ENCODE measurements at places on chromosomes 12 and 14.
A peak's percentile ranks its signal among the peaks of the same experiment; 100 is the strongest.

DNA sequence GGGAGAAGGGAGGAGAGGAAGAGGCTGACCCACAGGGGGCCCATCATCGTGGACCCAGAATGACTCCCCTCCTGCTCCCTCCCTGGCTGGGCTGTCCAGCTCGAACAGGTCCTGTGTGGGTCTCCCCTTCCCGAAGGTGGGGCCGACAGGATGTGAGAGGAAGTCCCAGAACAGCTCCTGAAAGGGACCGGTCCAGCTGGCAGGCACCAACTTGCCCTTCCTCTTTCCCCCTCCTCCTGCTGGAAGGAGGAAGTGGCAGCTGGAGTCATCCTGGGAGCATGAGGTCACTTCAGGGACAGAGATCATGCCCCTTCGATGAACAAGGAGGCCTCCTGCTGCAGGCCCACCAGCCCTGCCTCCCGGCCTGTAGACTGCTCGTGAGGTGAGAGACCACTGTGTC lies 35.0 kb upstream of the BEGAIN start:
- DNase-seq, result no peak

- no peak for DNase-seq
Observed at GRCh38 chr14:68541178-68541896, 251.5 kb downstream of the ZFP36L1 start.

GRCh38 chr12:38954238-38954873 lies 49.0 kb upstream of the CPNE8 start:
- DNase-seq, result no peak

- no peak for DNase-seq
Observed at GRCh38 chr12:83665634-83666218, 979.0 kb downstream of the TMTC2 start.

DNA sequence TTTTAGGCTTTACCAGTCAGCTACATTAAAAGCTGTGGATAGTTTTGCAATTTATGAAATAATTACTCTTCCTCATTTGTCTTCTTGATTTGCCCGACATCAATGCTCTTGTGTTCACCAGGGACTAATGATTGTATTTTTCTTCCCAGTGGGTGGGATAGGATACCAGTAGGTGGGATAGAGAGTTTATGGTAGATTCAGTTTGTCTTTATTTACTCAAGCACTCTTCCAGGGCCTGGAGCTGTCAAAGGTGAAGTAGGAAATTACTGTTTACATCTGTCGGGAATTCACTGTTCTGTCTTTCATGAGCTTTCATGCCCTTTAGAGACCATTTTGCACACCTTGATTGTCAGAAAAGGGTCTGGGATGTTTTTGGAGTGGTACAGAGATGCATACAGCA lies 36.6 kb downstream of the ETV6 start:
- no peak for DNase-seq

GRCh38 chr12:4440187-4440941 lies 5.3 kb downstream of the FGF6 start:
- no peak for DNase-seq

DNA sequence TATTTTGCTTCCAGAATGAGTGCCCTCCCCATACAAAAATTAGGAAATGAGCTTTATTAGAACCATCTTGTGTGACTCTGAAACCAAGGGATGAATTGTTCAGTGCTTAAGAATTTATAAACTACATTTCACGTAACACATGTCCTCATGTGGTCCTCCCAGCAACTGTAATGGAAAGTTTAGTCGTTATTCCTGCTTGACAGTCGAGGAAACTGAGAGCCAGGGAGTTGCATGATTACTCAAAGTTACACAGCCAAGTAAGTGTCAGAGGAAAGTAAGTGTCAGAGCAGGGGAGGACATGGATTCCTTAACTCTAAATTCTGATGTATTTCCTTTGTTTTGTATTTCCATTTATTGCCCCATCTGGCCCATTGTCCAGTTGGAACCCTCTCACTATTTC lies 453.9 kb downstream of the FUT8 start:
- DNase-seq, result no peak

- peak; percentile 76 for DNase-seq
Observed at GRCh38 chr12:68591734-68592418, 18.8 kb upstream of the RAP1B start.

DNA sequence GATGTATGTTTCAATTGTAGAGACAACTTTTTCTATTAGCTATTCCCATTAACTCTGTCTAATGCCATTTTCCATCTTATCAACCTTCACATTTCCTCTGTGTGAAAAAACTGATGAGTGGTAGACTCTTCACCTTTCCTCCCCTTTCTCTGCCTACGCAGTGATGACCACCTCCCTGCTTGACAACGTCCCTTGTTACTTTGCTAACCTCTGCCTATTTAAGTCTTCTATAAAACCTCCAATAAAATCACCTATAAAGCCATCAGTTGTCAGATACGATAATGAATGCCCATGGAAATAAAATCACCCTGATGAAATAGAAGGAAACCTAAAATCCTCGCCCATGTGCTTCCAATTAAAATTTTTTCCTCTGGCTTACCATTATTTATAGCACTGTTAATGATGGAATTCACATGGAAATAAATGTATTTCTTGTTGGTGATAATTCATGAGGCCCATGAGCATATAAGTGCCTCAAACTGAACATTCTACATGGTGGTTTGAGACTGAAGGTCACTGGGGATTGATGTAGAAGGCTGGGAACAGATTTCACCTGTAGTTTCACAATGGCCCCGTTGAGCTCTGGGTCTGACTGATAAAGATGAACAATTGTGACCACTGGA lies 1454.0 kb upstream of the SEL1L start:
- no peak for DNase-seq

DNA sequence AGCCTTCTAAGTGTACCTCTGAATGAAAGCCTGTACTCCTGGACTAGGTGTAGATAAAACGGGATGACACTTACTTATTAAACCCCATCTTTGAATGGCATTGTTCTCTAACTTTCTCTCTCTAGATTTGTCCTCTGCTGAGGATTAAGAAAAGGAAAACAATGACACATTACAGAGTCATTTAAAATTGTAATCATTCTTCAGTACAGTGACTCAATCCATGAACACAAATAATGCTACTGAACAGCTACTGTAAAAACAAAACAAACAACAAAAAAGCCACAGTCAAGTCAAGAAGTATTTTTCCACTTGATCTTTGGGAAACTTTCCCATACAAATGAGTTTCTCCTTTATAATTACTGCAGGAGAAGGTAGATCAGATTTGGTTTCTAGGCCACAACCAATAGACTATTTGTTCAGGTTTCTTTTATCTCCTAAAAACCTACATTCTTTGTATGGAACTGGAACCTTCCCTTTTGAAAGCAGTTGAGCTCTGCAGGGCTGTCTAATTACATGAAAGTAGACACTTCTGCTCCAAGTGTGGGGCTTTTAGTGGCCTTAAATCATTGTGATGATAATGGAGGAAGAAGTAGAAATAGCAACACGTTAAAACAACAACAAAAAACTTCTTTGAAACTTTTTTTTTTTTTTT lies 219.1 kb downstream of the ESR2 start:
- no peak for DNase-seq

DNA sequence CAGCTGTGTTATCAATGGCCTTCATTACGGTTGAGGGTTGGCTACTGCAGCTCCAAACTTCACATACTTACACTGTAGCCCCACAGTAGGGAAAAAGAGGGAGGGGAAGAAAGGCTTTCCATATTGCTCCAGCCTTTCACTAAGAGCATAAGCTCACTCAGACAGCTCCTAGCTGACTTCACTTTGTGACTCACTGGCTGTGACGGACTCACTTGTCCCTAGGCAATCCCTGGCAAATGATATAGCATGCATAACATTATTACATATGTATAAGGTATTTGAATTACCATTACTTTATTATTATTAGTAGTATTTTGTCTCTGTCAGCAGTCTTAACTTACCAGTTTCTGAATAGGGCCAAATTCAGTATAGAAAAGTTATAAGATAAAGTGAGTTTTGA lies 350.7 kb downstream of the RMST start:
- DNase-seq, result no peak

- no peak for DNase-seq
Observed at GRCh38 chr14:50173891-50174290, 57.5 kb downstream of the SOS2 start.

GRCh38 chr12:66901138-66901932 lies 222.5 kb upstream of the GRIP1 start:
- DNase-seq, result peak; percentile 13

GRCh38 chr12:11901701-11902524 lies 168.8 kb upstream of the BCL2L14 start:
- DNase-seq, result no peak

- no peak for DNase-seq
Observed at GRCh38 chr12:120677765-120678473, 9.0 kb upstream of the MLEC start.

- DNase-seq, result no peak
Observed at GRCh38 chr12:2306012-2306411, 253.2 kb downstream of the CACNA1C start.

DNA sequence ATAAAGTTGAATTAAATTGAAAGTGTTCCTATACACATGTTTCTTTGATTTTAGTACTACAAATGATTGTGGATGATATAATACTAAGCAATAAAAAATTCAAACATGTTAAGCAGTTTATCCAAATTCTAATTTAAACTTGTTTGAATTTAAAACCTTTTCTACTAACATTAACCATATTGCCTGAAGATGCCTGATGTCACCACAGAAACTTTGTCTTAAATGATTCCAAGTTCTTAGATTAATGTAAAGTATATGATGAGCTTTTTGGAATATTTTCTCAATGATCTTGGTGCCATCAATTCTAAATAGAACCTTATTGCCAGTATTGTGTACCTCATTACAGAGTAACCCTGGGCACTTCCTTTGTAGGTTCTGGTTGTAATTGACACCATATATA lies 259.6 kb downstream of the NAV3 start:
- DNase-seq, result no peak

DNA sequence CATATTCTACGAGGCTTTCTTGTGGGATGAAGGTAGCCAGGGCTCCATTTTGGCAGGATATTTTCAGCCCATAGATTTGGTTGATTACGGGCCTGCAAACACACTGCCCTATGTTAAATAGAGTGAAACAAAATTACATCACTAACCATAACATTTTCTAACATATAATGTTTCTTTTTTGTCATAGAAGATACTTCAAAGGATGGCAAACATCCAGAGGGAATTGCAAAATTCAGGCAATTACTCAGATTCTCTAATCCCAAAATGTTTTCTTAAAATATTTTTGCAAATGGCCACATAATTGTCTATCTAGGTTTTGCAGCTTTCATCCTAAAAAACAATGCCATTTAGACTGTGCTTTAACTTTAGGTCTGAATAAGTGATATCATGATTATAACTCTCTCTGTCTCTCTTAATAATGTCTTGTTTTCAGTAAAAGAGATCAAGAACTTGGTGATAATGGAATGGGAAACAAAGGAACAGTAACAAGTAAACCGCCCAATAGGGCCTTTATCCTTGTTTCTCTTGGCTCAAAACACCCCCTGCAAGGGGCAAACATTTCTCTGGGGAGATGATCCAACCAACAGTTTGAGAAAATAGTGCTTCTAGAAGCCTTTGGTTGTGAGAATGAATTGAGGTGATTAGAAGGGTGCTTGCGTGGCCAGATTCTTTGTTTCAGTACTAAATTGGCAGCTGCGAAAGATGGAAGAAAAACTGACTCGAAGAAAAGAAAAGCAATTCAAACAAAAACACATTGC lies 54.4 kb upstream of the BTG1 start:
- no peak for DNase-seq

DNA sequence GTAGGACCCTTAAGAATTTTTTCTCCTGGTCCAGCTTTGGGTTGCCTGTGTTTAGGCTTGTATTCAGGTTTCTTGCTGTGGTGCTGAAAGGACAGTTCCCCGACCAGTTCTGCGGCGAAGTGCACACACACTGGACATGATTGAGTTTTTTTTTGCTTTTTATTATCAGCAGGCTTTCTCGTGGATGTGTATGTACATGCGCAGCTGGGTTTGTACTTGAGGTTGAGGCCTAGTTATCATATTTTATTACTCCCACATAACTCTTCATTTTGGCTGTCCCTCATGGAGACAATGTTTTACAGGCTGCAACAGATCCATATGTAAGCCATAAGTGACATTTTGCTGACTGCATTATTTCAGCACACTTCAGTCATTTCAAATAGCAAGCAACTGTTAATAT lies 2.5 kb downstream of the SCN8A start:
- peak; percentile 17 for DNase-seq

GRCh38 chr12:31822761-31823160 lies 93.9 kb upstream of the AMN1 start:
- DNase-seq, result no peak

- no peak for DNase-seq
Observed at GRCh38 chr12:3055704-3056467, 21.3 kb upstream of the TSPAN9 start.

DNA sequence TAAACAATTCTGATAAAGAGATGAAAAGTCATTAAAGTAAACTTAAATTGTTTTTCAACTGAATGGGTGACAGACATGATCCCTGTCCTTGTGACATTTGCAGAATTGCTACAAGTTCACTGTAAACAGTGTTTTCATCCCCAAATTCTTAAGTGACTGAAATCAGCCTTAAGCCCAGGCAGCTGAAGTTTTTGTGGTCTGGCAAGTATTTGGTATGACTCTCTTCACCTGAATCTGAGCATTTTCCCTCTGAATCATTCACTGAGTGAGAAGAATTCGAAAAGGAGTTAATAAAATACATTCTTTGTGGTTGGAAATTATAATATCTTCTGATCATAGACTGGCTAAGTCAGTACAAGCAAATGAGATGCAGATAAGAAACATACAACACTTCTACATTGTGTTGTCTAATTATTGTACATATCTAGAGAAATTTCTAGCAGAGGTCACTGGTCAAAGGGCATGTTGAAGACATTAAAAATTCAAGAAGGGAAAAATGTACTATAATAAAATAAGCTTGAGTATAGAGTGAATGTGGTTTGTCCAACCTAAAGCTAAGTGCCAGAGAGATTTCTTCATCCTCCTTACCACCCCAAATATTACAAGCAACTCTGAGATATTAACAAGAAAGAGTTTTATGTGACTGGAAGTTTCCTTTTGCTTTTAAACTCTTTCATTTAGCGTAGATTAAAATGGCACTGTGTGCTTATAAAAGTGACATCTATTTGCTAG lies 177.8 kb upstream of the DIO2 start:
- DNase-seq, result no peak

DNA sequence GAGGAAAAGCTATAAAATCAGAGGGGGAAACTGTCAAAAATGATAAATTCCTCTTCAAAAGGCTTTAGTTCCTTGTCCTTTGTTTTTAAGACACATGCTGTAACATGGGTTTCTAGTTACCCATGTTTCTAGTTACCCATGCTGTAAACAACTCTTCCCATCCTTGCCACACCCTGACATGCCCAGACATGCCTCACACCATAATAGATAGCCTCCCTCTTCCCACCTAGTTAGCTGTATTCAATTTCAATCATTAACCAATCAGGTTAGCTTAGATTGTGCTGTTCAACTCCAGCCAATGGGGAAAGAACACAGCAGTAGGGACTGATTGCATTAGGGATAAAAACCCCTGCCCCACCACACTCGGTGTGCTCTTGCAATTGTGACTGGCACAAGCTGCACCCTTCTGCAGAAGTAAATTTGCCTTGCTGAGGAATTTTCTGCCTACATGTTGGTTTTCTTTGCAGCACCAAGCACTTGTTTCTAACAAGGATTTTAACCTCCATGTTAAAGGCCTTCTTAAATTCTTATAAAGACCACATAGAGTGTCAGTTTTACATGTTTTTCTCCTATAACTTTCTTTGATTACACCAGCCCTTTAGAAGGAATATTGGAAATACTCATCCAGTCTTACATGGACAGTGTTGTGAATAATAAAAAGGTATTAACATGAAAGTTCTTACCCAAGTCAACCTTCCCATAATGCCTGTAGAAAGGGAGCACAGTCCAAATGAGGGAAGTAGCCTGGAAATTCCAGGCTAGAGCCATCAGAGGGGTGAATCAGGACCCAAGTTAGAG lies 32.5 kb upstream of the LALBA start:
- DNase-seq, result no peak
